ENCODE measurements at places on chromosomes 6 and 20.

DNA sequence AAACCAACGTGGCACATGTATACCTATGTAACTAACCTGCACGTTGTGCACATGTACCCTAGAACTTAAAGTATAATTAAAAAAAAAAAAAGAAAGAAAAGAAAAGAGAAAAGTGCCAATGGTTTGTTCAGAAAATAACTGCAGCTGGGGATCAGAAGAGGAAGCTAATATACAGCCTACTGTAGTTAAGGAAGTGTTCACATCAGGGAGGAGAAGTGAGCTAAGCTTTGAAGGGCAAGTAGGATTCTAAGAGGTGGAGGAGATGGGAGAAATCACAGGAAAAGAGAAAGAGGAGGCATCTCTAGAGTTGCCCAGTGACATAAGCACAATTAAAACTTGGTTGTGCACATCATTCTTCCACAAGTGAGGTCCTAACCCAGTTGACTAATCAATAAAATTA, 214.4 kb upstream of the DTNBP1 start:
- DNase-seq: no peak

DNA sequence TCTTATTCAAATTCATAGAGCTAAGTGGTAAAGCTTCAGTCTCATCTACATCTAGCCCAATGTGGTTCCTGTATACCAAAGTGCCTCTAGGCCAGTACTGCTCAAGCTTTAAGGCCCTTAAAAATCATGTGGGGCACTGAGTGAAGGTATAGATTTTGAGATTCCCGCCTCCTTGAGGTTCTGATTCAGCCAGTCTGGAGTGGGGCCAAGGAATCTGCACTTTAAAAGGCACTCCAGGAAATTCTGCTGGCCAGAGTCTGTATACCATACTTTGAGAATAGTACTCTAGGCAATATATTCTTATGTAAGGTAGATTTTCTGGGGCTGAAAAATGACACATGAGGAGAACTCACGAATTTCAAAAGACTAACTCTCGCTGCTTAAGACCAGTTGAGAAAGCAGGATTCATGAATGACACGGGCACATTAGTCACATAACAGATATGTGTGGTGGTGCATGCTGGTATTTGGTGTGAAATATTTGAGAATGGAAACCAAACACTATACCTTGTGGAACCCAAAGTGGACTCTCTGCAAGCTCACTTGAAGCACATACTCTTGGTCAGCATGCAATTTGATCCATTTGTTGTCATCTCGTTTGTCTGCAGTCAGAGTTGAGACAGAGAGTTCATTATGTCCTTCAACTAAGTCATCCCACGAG, 47.6 kb upstream of the SIM1 start:
- no peak for DNase-seq

GRCh38 chr6:154535851-154536250, 25.4 kb upstream of the CNKSR3 start:
- DNase-seq: no peak

- DNase-seq: no peak
These were observed 73.3 kb downstream of the IGF2R start for GRCh38 chr6:160042014-160042773.

DNA sequence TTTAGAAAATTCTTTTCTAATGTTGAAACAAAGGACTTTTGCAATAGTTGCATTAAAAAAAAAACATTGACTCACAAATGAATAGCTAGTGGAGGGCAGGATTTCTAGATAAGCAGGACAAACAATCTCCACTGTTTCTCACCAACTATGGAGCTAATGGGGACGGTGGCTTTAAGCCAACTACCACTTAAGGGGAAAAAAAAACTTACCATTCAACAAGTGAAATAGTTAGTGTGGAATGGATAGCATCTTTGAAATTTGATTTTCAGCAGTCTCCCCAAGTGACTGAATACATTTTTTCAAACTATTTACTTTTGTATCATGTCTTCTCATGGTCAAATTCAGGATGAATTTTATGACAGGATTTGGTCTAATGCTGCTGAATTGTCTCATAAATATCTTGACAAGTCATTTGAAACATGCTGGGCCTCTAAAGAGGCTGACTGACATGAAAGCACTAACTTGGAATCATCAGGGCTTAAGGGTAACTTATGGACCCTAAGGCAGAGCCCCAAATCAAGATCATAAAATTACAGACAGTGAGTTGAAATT, 100.5 kb downstream of the EYA4 start:
- DNase-seq: no peak

DNA sequence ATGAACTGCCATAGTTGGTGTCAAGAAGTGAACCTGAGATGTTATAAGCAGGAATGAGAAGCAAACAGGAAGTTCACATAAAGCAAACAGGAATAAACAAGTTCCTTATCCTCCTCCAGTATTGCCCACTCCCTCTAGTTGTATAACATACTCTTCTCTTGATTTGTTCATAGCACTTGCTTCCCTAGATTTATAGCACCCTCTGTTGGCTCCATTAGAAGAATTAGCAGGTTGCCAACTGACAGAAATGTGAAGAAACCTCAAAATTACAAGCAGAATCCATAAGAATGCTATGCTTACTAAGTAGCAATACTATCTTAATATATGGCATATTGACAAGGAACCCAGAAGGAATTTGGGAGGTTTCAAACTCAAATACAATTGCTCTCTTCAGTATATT, 195.4 kb downstream of the TBX18 start:
- DNase-seq: no peak

- DNase-seq: no peak
These were observed 83.5 kb downstream of the ASXL1 start for GRCh38 chr20:32441638-32442037.

DNA sequence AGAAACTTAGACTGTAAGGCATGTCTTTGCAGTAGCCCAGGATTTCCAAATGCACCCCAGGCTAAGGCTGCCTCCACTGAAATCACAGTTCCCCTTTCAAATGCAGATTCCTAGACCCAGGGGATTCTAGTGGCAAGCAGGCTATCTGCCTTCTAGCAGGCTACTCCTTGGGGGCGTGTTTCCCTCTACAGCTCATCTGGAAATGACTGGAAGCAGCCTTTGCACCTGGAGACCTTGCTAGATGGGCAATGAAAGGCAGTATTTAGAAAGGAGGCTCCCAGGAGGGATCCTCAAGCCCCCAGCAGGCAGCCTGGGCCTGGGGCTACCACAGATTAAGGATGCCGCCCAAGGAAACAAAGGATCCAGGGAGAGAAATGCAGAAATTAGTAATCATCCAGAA, 26.0 kb upstream of the SYNDIG1 start:
- no peak for DNase-seq

DNA sequence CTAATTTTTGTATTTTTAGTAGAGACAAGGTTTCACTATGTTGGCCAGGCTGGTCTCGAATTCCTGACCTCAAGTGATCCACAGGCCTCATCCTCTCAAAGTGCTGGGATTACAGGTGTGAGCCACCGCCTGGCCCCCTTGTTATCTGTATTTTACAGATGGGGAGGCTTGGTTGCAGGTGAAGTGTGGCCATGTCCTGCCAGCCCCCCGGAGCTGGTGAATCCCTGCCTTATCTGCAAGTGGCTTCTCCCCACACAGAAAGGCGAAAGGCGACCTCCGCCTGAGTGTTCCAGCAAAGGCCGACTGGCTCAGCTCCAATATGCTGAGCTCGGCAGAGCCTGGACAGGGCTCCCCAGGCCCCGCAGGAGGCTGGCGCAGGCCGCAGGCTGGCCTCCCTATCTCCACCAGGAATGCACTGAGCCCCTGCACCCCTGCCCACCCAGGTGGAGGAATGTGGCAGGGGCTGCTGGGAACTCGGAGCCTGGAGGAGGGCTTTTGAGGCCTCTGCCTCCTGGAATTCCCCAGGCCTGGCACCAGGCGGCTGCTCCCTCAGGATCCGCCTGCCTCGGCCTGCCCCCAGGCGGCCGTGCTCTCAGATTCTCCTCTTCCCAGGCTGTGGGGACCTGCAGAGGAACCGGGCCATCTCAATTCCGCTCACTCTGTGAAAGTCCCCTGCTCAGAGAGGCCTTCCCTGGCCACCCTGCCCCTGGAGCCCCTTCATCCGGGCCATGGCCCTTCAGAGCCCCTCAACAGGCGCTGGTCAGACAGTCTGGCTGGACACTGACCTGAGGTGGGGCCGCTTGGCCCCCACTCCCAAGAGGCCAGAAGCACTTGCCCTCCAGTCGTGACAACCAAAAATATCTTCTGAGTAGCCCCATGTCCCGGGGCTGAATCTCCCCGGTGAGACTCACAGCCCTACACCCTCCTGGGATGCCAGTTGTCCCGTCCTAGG, 9.3 kb upstream of the LAMA5 start:
- no peak for DNase-seq

GRCh38 chr20:21126581-21126870, 644 bp downstream of the KIZ start:
- DNase-seq: no peak

DNA sequence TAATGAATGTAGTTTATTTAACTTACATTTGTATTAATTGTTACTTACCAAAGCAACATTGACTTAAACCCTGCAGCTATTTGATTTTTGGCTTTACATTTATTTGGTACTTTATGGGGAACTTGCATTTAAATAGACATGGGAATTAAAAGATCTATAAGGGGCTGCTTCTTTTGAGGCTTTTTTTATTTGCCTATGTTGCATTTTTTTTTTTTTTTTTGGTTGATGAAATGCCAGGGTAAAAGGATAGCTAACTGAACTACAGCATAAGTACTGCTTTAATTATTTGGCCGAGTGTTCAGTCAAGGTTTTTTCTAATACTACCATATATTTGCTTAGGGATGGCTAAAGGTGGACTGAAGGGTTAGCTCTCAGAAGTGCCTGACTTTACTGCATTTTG, 62.5 kb upstream of the CDH4 start:
- no peak for DNase-seq

GRCh38 chr6:4369616-4370015, 234.2 kb upstream of the ECI2 start:
- no peak for DNase-seq

DNA sequence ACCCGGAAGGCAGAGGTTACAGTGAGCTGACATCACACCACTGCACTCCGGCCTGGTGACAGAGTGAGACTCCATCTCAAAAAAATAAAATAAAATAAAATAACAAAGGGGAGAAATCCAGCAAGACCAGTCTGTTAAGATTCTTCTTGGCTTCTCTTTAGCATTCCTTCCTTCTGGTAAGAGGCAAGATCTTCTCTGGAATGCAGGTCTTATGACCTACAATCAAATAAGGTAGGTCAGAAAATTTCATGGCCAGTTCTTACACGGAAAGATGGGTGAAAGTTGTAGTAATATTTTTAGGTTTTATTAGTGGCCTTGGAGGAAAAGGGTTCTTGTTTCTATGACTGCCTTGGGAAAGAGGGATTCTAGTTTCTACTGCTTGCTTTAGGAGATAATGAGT, 180.9 kb downstream of the FUT9 start:
- DNase-seq: no peak

- peak; percentile 25 for DNase-seq
These were observed 8.3 kb downstream of the CEP250 start for GRCh38 chr20:35463455-35464300.

- DNase-seq: no peak
These were observed 135.8 kb downstream of the PXDC1 start for GRCh38 chr6:3615391-3616380.

GRCh38 chr6:139608466-139609261, 234.2 kb upstream of the CITED2 start:
- no peak for DNase-seq

DNA sequence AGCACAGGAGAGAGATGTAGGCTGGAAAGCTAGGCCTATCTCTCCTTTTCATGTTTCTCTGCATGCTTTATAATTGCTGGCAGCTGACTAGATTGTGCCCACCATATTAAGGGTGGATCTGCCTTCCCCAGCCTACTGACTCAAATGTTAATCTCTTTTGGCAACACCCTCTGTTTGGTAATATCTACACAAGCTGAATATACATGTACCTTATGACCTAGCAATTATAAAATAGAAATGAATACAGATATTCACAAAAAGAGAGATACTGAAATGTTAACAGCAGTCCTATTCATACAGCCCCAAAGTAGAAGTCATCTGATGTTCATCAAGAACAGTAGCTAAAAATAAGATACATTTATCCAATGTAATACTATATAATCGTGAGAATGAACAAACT, 429.6 kb downstream of the EPM2A start:
- DNase-seq: no peak

GRCh38 chr6:16741112-16742016, 19.9 kb downstream of the ATXN1 start:
- peak; percentile 48 for DNase-seq

DNA sequence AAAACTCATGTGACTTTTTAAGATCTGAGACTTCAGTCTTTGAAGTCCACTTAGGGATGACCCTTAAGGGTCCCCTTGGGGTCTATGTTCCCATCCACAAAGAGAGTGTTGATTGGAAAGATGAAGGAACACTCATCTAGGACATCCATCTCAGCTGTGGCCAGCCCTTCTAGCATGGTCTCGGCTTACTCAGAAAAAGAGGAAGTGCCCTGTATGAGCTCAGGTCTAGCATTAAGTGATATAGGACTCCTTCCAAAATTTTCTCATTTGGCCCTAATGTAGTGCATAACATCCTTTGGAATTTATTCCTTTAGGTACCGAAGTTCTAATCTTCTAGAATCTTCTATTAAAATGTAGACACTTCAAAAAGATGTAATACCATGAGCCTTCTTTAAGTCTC, 77.4 kb downstream of the NDUFAF5 start:
- DNase-seq: no peak

DNA sequence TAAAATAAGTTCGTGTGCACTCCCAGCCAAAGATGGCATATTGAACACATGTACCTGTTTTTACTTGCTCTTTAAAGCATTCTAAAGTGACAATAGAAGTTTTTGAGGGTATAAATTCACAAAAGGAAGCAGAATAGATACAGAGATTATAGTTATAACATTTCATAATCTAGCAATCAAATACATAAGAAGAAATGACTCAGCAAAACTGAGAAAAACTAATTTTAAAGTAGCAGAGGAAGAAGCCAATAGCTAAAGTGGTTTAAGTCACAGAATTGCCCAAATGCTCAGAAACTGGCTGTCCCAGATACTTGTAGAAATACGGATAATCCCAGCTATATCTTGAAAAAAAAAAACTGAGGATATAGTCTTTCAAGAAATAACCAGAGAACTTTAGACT, 49.2 kb upstream of the TBC1D32 start:
- no peak for DNase-seq

DNA sequence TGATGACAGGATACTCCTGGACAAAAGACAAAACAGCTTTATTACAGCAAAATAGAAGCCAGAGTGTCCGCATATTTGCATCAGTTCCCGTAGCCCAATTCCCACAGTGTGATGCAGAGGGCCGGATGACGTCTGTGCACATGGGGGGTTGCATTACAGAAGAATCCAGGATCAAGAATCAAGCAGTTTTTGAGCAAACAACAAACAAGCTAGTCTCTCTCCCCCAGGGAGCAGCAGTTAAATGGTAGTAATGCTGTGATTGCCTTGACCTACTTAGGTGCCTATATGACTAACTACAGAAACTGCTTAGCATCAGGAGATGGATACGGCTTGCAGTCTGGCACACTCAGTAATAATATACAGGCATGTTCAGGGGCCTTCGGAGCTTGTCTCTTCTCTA, 3.2 kb upstream of the SDHAF4 start:
- no peak for DNase-seq

DNA sequence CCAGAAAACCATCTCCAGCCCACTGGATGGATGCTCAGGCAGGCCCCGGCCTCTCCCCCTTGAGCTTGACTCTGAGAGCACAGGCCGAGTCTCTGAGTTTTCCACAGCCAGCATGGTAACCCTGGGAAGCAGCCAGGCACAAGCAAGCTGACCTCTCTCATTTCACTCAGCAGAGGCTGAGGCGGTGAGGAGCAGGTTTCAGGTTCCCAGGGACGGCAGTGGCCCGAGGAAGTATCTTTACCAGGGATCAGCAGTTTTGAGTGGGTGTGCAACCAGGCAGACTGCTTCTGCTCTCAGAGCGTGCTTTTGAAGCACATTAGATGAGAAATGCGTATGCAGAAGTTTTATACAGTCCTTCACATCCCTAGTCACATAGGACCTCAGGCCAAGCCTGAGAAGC, 12.6 kb downstream of the HCK start:
- DNase-seq: no peak

Measured in natural killer cell (primary cell).